ENCODE measurements at places on chromosomes 2 and 18.
A peak's percentile ranks its signal among the peaks of the same experiment; 100 is the strongest.

GRCh38 chr2:100397118-100397860 is 20.2 kb downstream of the CHST10 start:
- DNase-seq, result peak; percentile 5

DNA sequence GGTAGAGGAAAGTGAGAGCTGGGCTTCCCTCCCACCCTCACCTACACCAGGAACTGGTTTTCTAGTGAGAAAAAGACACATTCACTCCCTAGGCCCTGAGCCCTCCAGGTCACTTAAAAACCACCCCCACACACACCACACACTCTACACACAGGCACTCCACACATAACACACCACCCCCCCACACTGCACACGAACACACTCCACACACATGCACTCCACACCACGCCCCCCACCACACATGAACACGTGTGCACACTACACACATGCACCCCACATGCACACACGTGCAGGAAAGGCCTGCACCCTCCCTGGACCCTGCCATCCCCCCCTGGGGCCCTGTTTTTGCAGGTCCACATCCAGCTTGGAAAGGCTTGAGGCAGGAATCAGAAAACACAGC is 67.6 kb downstream of the RALBP1 start:
- DNase-seq, result no peak

- DNase-seq, result no peak
Measured at GRCh38 chr18:13366962-13367892, 148.7 kb downstream of the LDLRAD4 start.

DNA sequence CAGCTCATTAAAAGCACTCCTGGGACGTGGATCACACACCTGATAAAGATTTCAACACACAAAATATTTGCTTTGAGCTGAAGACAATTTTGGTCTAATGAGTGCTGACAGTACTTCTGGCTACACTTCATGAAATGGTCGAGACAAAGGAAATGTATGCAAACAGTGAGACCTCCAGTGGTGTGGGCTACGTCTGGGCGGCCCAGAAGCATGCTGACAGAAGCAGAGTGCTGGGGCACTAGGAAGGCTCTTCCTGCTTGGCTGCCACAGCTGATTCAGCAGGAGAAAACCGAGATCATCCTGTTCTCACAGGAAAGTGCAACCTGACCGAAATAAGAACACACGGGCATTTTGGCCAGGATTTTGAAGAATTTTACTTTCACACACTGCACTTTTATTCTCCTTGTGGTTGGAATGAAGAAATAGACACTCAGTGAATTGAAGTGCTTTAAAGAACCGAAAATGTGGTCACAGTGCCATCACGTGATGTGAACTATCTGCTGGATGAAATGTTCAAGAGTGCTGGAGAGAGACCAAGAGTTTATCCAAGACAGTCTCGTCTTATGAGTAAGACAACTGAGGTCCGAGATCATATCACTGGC is 149.5 kb downstream of the CCBE1 start:
- peak; percentile 62 for DNase-seq

DNA sequence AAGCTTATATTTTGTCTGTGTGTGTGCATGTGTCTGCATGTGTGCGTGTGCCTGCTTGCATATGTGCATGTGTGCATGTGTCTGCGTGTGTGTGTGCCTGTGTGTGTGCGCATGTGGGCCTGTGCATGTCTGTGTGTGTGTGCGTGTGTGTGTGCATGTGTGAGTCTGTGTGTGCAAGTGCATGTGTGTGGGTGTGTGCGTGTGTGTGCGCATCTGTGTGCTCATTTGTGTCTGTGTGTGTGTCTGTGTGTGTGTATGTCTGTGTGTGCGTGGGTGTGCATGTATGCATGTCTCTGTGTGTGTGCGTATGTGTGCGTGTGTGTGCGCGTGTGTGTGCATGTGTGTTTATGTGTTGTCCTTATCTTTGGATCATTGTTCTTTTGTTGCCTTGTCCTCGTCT is 56.8 kb downstream of the DSC3 start:
- no peak for DNase-seq

- no peak for DNase-seq
Measured at GRCh38 chr2:180823546-180824141, 156.8 kb upstream of the UBE2E3 start.

DNA sequence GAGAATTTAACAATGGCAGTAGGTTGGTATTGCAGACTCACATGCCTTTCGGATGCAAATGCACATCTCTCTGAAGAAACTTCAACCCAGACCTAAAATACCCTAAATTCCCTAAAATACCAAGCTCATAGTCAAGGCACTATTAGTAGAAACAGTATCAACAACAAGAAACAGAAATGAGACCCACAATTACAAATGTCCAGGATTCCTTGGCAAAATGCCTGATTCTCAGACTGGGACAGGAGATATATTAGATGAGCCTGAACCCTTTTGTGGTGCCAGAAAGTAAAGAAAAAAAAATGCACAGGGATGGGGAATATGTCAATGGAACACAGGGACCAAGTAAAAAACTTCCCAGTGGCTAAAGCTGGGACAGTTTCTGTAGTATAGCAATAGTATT is 77.2 kb downstream of the NAT8 start:
- DNase-seq, result no peak

GRCh38 chr2:21289989-21290388 is 166.2 kb downstream of the TDRD15 start:
- DNase-seq, result no peak

DNA sequence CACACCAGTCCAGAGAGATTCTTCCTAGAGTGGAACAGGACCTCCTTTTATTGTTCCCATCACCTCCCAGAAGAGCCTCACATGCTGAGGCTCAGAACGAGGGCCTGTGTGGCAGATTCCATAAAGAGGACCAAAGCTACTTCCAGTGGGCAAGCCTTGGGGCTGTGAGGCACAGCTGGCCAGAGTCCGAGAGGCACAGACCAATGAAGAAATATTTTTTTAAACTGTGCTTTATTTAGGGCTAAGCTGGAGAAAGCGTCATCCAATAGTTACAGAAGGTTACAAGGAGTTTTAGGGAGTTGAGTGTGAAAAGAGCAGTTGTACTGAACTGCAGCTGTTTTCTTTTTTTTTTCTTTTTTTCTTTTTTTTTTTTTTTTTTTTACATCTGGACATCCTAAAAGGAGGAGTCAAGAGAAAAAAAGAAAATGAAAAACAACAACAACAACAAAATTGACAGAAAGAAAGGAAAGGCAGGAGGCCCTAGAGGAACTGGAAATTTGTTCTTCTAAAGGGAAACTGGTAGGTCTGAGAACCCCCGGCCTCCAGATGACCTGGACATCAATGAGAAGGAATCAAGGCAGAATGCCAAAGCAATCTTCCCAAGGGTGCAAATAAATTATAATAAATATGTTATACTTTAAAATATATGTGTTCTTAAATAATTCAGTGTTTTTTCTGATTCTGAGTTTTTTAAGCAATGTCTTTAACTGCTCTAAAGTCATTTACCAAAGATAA is 322.6 kb downstream of the CELF4 start:
- no peak for DNase-seq

DNA sequence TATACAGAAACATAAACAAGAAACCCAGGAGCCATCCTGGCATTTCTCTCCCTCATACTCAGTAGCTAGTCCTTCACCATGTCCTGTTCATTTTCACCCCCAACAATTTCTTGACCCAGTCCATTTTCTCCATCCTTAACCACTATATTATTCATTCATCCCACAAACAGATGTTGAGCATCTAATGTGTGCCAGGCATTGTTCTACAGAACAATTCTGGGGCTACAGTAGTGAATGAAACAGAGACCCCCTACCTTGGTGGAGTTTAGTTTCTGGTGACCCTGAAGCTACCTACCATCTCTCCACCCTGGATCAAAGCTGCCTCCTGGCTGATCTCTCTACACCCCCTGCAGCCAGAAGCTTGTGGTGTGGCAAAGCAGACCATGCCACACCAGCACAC is 27.5 kb upstream of the BZW1 start:
- DNase-seq, result no peak

DNA sequence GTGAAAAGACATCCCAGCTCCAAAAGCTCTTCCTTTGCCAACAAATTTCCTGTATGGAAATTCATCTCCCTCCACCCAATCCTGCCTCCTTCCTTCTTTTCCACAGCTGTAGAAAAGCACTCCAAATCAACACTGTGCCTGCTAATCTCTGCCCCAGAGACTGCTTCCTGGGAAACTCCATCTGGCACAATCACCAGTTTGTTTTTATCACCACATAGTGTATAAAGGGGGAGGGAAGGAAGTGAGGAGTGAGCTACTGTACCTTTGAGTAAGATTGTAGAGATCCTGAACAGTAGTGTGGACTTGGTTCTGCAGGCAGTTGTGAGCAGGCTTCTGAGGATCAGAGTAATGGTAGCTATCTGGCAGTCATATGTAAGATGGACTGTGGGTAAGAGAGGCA is 14.7 kb upstream of the FAM237A start:
- DNase-seq, result no peak

- DNase-seq, result peak; percentile 50
Measured at GRCh38 chr18:6920099-6920955, 190.8 kb downstream of the ARHGAP28 start.

- no peak for DNase-seq
Measured at GRCh38 chr2:217383620-217384019, 523.8 kb upstream of the TNP1 start.

- no peak for DNase-seq
Measured at GRCh38 chr2:241324775-241325174, 9.1 kb downstream of the SEPTIN2 start.

DNA sequence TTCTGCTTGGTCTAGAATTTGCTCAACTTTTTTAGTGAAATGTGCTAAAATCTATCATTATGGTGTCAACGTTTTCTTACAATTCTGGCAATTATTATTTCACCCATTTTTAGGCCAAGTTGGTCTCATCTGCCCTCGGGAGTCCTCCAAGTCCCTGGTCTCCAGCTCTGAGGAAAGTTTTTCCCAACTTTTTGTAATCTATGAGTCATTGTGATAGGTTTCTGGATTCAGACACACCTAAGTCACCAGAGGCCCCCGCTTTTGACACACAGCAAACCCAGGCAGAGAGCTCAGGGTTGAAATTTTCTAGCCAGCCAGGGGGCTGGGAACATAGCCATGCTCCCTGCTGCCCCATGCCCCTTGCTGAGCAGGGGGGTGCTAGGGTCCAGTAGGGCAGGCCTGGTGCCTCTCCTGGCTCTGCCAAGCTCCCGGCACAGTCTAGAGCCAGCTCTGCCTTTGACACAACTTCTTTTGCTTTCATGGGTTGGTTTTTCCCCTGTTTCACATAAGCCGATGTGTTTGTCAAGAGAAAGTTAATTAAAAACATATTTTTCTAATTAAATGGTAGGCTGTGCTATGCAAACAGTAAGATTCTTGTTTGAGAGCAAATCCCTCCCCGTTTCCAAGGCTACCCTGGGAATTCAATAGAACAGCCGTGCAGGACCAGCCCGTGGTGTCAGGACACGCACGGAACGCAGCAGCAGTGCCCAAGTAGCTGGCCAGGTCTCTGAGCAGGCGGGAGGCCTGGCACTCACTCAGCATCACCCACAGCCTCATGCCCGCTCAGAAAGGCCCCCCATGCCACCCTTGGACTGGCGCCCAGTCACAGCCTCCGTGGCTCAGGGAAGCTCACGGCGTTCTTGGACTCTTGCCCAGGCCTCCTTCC is 25.5 kb upstream of the SNED1 start:
- no peak for DNase-seq

- no peak for DNase-seq
Measured at GRCh38 chr2:142010477-142011270, 120.1 kb downstream of the LRP1B start.

GRCh38 chr2:242051463-242051862 is 181.9 kb downstream of the RTP5 start:
- no peak for DNase-seq

- no peak for DNase-seq
Measured at GRCh38 chr18:45792506-45793263, 32.8 kb upstream of the SIGLEC15 start.

- no peak for DNase-seq
Measured at GRCh38 chr2:155975734-155976133, 356.8 kb downstream of the NR4A2 start.

DNA sequence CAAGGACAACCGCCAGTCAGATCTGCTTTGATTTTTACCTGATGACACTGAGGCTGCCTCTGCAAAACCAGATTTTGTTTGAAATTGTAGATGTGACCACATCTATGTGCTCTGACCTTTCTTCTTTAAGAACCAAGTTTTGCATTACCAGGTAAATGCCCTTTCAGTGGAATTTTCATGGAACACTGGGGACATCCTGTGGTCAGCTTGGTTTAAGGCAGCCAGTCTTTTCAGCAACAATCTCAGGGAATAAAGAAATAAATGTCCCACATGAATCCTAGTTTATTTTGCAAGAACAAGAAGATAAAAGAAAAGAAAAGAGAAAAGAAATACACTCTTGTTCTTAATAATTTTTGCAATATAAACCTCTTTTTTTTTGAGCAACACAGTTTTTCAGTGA is 90.6 kb downstream of the POU3F3 start:
- DNase-seq, result peak; percentile 1

DNA sequence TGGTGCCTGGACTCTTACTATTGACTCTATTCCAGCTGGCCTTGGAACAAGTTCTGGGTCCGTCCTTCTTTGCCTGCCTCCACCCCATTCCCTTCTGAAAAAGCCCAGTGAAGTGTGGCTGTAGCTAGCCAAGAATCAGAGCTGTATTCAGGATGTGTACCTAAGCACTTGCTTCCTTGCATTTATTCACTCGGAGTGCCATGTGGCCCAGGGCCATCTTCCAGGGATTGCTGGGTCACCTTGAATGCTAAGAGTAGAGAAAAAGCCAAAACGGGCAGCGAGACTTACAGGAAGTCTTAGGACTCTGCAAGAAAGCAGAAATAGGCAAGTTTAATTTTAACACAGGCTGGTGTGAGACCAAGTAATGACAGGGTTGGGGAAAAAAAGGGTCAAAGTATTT is 4.1 kb downstream of the ITGA6 start:
- DNase-seq, result peak; percentile 71

GRCh38 chr18:50527636-50528307 is 32.1 kb upstream of the MAPK4 start:
- no peak for DNase-seq

DNA sequence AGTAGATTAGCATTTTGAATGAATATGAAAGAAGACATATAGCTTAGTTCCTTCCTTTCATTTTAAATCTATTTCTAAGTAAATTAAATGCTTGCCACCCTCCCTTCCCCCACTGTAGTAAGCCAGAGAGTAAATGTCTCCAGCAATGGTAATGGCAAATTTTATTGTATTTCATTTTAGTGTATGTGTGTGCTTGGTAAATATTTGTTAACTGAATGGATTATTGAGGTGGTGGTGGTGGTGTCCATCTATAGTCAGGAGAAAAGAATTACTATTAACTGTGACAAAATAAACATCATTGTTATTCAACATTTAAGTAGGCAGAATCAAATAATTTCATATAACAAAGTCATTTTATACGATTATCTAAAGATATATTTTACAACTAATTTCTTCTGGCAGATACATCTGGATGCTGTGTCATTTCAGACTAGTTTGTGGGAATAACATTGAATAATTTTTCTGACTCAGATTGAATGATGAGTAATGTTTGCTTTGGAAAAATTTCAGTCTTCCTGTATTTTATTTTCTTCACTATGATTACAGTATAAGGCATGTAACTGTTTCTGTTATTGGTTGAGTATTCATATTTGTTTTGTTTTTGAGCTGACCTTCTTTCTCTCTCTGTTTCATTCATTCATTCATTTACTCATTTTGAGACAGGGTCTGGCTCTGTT is 18.3 kb downstream of the ASXL3 start:
- peak; percentile 30 for DNase-seq

- DNase-seq, result no peak
Measured at GRCh38 chr2:23537991-23538390, 153.0 kb downstream of the KLHL29 start.
